ENCODE measurements at places on chromosomes 1 and 21. TPM values are rescaled to one million over a fixed set of nuclear protein-coding genes. Genes with fewer than 3 reads are reported as not detected.
A peak's percentile ranks its signal among the peaks of the same experiment; 100 is the strongest.

PDXK gene
- 216 TPM for total RNA-seq

ERVH48-1 gene
- total RNA-seq: not detected

DESI2 gene
- total RNA-seq: 62.9 TPM

NOTCH2 gene
- total RNA-seq: 229 TPM

NLRP3 gene
- 0.15 TPM for total RNA-seq

KPRP gene
- total RNA-seq: not detected

HCN3 gene
- total RNA-seq: 4.3 TPM

WDR64 gene
- not detected for total RNA-seq

TRIM58 gene
- total RNA-seq: 1.7 TPM

CCDC185 gene
- total RNA-seq: not detected

FMN2 gene
- 3.5 TPM for total RNA-seq

F13B gene
- total RNA-seq: not detected

OR2L2 gene
- total RNA-seq: 0.07 TPM

- H3K36me3 ChIP-seq: no peaks in the 10 kb centered on the region
- peaks cover 33% of the 10 kb centered on the region for H3K27me3 ChIP-seq
- peaks cover 4% of the 10 kb centered on the region for H3K4me1 ChIP-seq
- H3K4me3 ChIP-seq: no peak overlapping the region
- peak; percentile 66 for DNase-seq
These were observed 160.9 kb upstream of the CSF3R start for GRCh38 chr1:36643371-36644270.

- H3K36me3 ChIP-seq: no peaks in the 10 kb centered on the region
- DNase-seq: no peak
- peaks cover 54% of the 10 kb centered on the region for H3K4me1 ChIP-seq
- H3K4me3 ChIP-seq: no peak overlapping the region
- no peaks in the 10 kb centered on the region for H3K27me3 ChIP-seq
These were observed 4.9 kb downstream of the CAMTA1 start for GRCh38 chr1:6790146-6790545.

GRCh38 chr1:231861541-231862481 is 235.2 kb downstream of the DISC1 start:
- H3K27ac ChIP-seq: peak overlapping the region; percentile 5

- no peak overlapping the region for H3K27ac ChIP-seq
- no peak overlapping the region for H3K4me3 ChIP-seq
- no peaks in the 10 kb centered on the region for H3K27me3 ChIP-seq
- peaks cover 25% of the 10 kb centered on the region for H3K4me1 ChIP-seq
- no peak for DNase-seq
These were observed 20.2 kb upstream of the SLFNL1 start for GRCh38 chr1:41041614-41042270.

DNA sequence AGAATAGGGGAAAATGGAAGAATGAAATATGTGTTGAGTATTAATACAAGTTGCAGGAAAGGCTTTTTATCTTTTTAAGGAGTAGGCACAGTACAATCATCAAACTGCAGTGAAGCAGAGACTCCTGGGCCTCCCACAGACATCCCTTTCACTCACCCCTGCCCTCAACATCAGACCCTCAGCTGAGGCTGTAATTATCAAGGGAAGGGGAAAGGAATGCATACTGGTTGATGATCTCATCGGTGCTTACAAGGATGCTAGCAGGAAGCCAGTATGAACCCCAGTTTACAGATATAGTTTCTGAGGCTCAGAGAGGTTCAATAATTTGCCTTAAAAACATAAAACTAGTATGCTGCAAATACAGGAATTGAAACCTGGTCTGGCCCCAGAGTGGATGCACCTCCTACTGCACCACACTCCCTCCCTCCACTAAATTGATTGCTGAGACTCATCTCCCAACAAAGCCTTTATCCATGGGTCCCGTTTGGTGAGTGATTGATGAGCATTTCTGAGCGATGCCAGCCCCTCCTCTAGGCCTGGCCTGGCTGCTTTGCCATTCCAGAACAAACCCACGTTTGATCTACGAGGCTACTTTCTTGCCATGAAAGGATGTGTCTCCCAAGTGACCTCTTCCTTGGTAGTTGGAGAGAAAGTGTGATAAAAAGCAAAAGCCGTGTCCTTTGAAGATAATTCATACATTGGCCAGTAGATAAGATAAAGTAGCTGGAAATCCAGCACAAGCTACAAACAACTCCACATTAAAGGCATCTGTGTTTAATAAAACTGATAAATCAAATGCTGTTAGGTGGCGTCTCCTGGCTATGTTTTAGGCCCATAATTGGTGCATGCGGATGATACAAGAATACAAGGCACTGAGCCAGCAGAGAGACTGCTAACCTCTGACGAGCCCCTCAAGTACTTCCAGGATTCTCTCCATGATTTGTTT is 233.9 kb upstream of the CAMK1G start:
- no peaks in the 10 kb centered on the region for H3K27me3 ChIP-seq
- H3K4me1 ChIP-seq: no peaks in the 10 kb centered on the region
- no peak overlapping the region for H3K27ac ChIP-seq
- H3K4me3 ChIP-seq: no peak overlapping the region

DNA sequence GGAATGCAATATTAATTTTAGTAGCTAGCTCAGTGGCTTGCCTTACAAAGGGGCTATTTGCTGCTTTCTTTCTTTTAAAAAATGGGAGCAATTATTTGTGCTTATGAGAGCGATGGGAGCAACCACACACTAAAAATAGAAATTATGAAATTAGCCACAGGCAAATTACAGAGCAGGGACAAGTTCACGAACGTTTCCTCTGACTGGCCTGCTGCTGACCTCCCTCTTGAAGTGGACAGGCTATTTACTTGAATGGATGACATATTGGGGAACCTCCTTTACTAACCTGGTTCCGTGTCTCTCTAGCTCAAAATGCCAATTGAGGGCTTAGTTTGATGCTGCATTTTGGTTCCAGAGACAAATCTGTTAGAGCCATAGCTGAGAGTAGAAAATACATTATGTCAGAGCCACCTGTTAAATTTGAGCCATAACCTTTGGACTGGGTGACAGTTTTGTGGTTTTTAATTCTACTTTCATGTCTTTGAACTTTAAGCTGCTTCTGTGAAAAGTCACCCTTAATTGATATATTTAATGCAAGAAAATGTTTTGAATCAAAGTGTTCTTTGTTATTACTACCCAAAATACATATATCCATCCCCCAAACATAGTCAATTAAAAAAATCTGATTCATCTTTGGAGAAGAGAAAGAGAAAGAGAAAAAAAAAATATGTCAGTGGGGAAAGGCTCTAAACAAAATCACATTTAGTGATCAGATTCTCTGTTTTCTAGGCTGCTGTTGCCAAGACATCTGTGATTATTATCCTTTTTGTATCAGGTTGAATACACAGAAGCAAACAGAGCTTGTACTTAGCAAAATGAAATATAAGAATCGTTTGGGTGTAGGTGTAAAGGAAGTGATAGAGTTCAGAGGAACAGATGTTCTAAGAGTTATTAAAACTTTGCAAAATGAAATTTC is 351.9 kb downstream of the ADGRL2 start:
- no peaks in the 10 kb centered on the region for H3K36me3 ChIP-seq
- H3K4me1 ChIP-seq: peaks cover 24% of the 10 kb centered on the region
- DNase-seq: no peak
- no peaks in the 10 kb centered on the region for H3K27me3 ChIP-seq
- peak overlapping the region; percentile 52 for H3K27ac ChIP-seq

DNA sequence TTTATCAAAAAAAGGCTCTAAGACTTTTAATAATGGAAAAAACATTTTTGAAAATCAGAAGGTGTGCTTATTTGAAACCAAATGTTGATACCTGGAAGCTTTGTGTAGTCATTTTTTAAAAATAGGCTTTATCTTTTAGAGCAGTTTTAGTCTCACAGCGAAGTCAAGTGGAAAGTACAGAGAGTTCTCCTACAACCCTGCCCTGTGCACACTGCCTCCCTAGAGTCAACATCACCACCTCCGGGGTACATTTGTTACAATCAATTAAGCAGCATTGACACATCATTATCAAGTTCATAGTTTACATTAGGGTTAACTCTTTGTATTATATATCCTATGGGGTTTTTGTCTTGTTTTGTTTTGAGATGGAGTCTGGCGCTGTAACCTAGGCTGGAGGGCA is 10.7 kb upstream of the ERO1B start:
- no peaks in the 10 kb centered on the region for H3K36me3 ChIP-seq
- no peak for DNase-seq
- H3K4me3 ChIP-seq: no peak overlapping the region
- peaks cover 21% of the 10 kb centered on the region for H3K27me3 ChIP-seq
- H3K27ac ChIP-seq: no peak overlapping the region

DNA sequence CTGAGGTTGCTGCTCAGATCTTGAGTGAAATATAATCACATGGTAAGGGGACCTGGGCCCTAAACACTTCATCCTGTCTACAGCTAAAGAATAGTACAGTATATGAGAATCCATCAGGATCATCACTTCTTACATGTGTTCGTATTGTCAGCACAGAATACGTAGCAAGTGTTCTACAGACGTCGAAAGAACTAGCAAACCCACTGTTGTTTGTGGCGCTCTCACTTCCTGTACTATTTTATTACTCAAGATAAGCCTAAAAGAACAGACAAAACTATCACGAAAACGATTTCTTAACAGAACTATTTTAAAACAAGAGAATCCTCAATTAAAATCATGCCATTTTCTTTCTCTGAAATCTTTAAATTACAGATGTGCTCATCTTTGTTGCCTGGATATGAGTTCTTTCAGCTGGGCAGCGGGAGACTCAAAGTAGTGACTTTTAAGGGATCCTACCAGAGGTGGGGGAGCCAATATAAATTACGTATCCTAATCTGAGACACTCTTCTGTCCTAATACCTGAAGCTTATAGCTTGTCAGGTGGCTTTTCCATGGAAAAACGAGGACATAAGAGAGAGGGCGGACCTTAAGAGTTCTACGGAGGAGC is 724 bp downstream of the ST7L start:
- no peaks in the 10 kb centered on the region for H3K27me3 ChIP-seq
- peak overlapping the region; percentile 99 for H3K27ac ChIP-seq
- no peak for DNase-seq
- H3K4me3 ChIP-seq: peak overlapping the region; percentile 98

DNA sequence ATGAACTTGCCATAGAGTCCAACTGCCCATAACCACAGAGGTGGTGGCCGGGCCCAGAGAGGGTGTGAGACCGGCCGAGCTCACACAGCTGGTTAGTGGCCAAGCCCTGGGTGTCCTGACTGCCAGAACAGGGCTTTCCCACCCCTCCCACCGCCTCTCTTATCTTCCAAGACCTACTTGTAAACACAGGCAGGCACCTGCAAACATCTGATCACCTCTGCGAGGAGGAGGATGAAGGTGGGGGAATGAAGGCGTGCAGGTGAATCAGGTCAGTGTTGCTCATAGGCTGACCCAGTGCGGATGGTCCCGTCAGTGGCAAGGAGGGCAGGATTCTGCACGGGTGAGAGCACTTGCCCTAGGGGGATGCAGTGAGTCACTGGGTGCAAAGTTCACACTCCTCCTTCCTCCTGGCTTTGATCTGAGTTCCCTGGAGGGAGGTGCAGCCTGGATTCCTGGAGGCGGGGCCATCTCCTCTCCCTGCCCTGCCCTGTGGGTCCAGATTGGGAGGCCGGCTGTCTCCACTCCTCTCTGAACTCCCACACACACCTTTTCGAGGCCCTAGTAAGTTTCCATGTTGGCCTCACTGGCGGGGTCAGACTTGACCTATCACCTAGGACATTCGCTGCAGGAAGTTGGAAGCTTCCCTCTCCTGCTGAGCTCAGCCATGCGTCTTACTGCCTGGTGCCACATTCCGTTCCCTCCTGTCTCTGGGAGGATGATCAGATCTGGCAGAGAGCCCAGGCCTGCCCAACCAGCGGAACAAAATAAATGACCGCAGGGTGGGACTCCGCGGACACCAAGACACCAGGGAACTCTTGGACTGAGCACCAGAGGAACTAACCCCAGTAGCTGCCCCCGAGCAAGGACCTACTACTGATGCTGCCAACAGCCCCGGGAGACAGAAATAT is 7.3 kb downstream of the UQCRHL start:
- no peaks in the 10 kb centered on the region for H3K27me3 ChIP-seq
- H3K36me3 ChIP-seq: no peaks in the 10 kb centered on the region
- H3K4me1 ChIP-seq: peaks cover 75% of the 10 kb centered on the region
- H3K4me3 ChIP-seq: peak overlapping the region; percentile 44
- H3K27ac ChIP-seq: peak overlapping the region; percentile 99
- no peak for DNase-seq

DNA sequence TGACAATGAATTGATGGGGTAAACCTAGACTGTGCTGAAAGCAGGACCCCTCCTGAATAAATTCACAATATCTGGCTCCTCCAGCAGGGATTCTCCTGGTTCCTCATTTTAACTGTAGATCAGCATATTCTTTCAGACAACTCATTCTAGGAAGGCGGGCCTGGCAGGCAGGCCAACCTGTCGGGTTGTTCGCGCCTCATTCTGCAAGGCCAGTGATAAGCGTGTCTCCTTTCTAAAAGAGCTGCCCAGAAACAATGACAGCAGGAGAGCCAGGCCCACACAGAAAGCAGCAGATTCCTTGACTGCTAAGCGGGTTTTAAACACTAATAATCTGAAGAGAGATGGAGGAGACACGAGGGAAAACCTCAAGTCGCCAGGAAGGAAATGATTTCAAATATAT is 70.0 kb downstream of the NTPCR start:
- H3K36me3 ChIP-seq: peaks cover 5% of the 10 kb centered on the region
- peaks cover 6% of the 10 kb centered on the region for H3K4me1 ChIP-seq
- no peak overlapping the region for H3K4me3 ChIP-seq
- H3K27ac ChIP-seq: no peak overlapping the region
- DNase-seq: no peak
- no peaks in the 10 kb centered on the region for H3K27me3 ChIP-seq

GRCh38 chr1:2592672-2593071 is 6.1 kb downstream of the PRXL2B start:
- no peak for DNase-seq
- H3K36me3 ChIP-seq: no peaks in the 10 kb centered on the region
- no peak overlapping the region for H3K4me3 ChIP-seq
- no peak overlapping the region for H3K27ac ChIP-seq

DNA sequence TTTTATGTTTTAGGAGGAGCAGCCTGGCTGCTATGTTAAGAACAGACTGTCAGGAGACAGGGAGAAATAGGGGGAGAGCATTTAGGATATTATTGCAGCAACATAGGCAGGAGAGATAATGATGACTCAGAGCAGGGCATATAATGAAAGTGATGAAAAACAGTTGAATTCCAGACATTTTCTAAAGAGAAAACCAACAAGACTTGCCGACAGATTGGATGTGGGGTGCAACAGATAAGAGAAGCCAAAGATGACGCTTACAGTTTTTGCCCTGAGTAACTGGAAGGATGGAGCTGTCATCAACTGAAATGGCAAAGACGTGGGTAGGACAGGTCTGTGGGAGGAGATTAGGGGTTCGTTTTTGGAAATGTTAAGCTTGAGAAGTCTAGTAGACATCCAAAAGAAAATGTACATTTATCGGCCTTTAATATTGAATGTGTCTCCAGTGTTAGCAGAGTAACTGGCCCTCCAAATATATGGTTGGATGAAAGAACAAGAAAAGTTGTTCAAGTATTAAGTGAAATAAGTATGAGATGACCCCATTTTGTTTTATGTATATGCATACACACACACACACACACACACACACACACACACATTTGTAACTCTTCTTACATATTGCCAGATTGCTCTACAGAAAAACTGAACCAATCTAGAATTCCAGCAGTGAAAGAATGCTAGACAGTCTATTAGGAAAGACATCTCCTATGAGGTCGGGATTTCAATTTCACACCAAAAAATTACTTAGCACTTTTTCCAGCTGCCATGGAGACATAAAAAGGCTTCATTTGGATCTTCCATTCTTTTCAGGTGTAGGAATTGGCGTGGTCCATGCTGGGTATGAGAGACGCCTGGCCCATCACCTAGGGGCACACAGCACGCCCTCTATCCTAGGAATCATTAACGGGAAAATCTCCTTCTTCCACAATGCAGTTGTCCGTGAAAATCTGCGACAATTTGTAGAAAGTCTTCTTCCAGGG is 17.2 kb downstream of the DNAJC16 start:
- no peak for DNase-seq
- H3K27ac ChIP-seq: peak overlapping the region; percentile 88
- H3K36me3 ChIP-seq: peaks cover 29% of the 10 kb centered on the region
- H3K27me3 ChIP-seq: no peaks in the 10 kb centered on the region
